ENCODE measurements at places on chromosomes 6 and 20. TPM values are rescaled to one million over a fixed set of nuclear protein-coding genes. Genes with fewer than 3 reads are reported as not detected.
A peak's percentile ranks its signal among the peaks of the same experiment; 100 is the strongest.

NFS1 gene
- 31.7 TPM for total RNA-seq

GRCh38 chr6:95572098-95572497, 5.2 kb upstream of the MANEA start:
- no peak for DNase-seq
- H3K36me3 ChIP-seq, result no peaks in the 10 kb centered on the region
- no peaks in the 10 kb centered on the region for H3K4me1 ChIP-seq

MAS1L gene
- 0.48 TPM for total RNA-seq

DNA sequence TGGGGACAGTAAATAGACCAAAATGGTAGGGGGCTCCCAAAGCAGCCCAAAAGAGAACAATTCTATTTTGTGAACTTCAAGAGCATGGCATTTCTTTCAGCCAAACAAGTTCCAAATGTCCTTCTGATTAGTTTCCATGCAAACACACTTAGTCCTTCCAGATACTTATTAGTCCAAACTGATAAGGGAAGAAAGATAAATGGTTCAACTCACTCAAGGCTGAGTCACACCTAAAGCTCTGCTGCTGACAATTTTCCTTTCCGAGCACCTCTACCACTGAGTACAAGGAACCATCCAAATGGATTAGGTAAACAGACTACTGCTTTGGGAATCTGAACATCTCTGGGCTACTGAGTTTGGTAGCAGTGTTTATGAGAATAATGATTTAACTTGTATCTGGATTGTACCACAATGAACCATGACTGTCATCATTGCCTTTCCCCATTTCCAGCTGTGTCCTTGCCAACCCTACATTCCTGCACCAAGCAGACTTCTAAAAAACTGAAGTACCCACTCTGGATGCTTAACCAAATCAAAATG, 71.2 kb downstream of the TNFRSF21 start:
- no peaks in the 10 kb centered on the region for H3K36me3 ChIP-seq
- no peaks in the 10 kb centered on the region for H3K27me3 ChIP-seq
- no peak overlapping the region for H3K27ac ChIP-seq
- no peak overlapping the region for H3K4me3 ChIP-seq

DNA sequence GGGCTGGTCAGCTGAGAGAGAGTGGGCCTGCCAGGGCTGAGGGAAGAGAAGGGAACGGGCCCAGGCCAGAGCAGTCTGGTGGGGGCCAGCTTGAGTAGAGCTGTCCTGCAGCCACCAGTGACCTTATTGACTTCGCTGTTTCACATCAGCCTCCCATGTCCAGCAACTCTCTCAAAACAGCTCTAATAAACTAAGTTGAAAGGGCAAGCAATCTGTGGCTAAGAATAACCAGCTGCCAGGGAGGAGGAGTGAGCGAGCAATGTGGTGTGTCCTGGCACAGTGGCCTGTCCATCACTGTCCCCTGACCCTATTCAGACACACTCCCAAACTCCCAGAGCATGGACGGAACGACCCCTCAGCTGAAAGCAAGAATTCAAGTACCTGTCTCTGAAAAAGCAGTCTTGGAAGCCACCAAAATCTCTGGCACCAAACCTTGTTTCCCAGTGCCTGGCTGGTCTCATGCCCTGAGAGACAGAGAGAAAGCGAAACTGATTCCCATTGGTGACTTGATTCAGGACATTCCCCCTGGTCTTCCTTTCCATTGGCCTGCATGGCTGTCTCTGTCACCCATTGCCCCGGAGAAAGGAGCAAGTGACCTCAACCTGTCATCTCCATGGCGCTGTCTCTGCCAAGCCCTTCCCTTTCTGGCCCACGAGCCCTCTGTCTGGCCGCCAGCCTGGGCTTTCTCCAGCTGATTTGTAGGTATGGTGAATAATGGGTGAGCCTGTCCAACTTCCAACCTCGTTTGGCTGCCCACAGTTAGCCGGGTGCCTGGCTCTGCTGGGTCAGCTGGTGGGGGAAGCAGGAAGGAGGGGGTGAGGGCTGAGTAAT, at the start of gene DDO:
TSS of gene DDO (minus strand) at position 490 of the 831 bp plus-strand sequence. CDS start 2,113 bp downstream, outside the sequence.
- H3K27me3 ChIP-seq, result no peaks in the 10 kb centered on the region
- peak within 1 kb of the TSS; percentile 38 for H3K4me3 ChIP-seq
- no peaks in the 10 kb centered on the region for H3K36me3 ChIP-seq

GRCh38 chr6:42784717-42785498, 3.1 kb downstream of the BICRAL start:
- peak overlapping the region; percentile 92 for H3K4me3 ChIP-seq
- peaks cover 13% of the 10 kb centered on the region for H3K4me1 ChIP-seq
- no peaks in the 10 kb centered on the region for H3K36me3 ChIP-seq
- H3K27me3 ChIP-seq, result no peaks in the 10 kb centered on the region

GRCh38 chr6:12224251-12224650, 65.9 kb upstream of the EDN1 start:
- H3K36me3 ChIP-seq, result no peaks in the 10 kb centered on the region
- H3K4me1 ChIP-seq, result no peaks in the 10 kb centered on the region
- no peak overlapping the region for H3K27ac ChIP-seq
- H3K4me3 ChIP-seq, result no peak overlapping the region
- DNase-seq, result no peak
- H3K27me3 ChIP-seq, result no peaks in the 10 kb centered on the region

DNA sequence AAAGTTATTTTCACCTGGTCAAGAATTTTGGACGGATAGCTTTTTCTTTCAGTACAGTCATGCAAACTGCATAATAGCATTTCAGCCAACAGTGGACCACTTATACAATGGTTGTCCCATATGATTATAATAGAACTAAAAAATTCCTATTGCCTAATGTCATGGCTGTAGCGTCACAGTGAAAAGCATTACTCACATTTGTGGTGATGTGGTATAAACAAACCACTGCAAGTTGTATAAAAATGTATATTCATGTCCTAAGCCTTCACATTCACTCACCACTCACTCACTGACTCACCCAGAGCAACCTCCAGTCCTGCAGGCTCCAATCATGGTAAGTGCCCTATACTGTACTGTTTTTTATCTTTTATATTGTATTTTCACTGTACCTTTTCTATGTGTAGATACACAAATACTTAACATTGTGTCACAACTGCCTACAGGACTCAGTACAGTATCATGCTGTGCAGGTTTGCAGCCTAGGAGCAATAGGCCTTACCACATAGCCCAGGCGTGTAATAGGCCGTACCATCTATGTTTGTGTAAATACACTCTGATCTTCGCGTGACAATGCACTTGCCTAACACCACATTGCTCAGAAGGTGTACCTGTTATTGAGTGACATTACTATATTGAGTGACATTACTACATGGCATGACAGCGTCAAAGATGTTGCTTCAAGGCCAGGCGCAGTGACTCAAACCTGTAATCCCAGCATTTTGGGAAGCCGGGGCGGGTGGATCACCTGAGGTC, 17.9 kb downstream of the ABHD12 start:
- no peaks in the 10 kb centered on the region for H3K4me1 ChIP-seq
- no peak for DNase-seq
- no peak overlapping the region for H3K27ac ChIP-seq
- no peak overlapping the region for H3K4me3 ChIP-seq
- H3K36me3 ChIP-seq, result no peaks in the 10 kb centered on the region
- H3K27me3 ChIP-seq, result no peaks in the 10 kb centered on the region

KHDC1L gene
- total RNA-seq, result not detected

DNA sequence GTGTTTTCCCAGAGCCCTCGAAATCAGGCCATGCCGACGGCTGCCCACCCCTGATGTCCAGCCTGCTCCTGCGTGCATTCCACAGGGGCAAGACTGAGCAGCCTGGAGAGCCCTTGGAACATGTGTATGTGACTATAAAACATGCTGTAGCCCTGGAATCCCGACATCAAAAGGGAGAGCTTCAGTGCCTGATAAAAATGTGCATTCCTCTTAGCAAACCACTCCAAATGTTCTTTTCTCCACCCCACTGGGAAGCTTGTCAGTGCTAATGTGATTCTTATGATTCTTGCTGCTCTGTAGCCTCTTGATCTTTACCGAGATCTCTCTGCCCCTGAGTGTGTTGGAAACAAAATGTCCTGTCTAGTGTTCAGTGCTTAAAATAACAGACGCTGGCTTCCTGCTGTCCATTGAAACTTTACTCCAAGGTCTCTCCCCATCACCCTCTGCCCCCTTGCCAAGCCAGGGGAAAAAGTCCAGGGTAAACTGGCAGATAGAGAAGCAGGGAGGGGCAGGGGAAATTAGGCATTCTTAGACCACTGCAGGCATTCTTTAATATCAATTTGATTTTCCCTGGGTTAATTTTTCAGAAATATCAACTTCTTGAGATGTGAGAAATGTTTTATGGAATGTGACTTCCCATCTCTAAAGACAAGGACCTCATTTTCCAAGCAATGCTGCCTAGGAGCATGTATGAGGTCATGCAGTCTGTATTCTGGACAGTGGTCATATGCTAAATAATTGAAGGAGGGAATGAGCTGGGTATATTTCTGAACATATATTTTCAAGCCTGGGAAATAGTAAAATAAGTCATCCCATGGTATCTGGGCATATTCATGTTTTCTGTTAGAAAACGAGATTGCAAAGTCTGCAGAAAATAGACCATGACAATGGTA, 73.8 kb upstream of the ISM1 start:
- no peaks in the 10 kb centered on the region for H3K27me3 ChIP-seq
- H3K4me1 ChIP-seq, result no peaks in the 10 kb centered on the region
- DNase-seq, result no peak
- H3K27ac ChIP-seq, result peak overlapping the region; percentile 46
- no peak overlapping the region for H3K4me3 ChIP-seq

LY86 gene
- 8.3 TPM for total RNA-seq

ZBP1 gene
- total RNA-seq, result 2.4 TPM

GRCh38 chr20:41482647-41483552, 116.3 kb upstream of the EMILIN3 start:
- no peaks in the 10 kb centered on the region for H3K36me3 ChIP-seq
- no peak for DNase-seq
- no peak overlapping the region for H3K27ac ChIP-seq
- no peaks in the 10 kb centered on the region for H3K27me3 ChIP-seq
- no peaks in the 10 kb centered on the region for H3K4me1 ChIP-seq

DNA sequence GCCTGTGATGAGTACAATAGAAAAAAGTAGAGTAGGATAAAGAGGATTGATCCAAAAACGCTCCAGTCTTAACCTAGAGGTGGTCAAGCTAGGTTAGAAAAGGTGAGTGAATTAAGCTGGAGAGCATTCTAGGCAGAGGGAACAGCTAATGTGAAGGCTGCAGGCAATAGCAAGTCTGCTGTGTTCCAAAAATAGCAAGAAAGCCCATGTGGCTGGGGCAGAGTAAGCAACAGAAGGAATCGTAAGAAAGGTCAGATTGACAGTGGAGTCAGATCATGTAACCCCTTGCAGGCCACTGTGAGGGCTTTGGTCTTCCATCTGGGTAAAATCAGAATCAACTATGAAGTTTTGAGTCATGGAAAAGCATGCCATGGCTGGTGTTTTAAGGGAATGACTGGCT, 155.0 kb downstream of the OPN5 start:
- H3K27me3 ChIP-seq, result no peaks in the 10 kb centered on the region
- H3K36me3 ChIP-seq, result no peaks in the 10 kb centered on the region
- DNase-seq, result no peak
- H3K4me3 ChIP-seq, result no peak overlapping the region
- H3K27ac ChIP-seq, result no peak overlapping the region

- no peaks in the 10 kb centered on the region for H3K27me3 ChIP-seq
- H3K27ac ChIP-seq, result no peak overlapping the region
- DNase-seq, result no peak
- H3K4me1 ChIP-seq, result no peaks in the 10 kb centered on the region
- H3K36me3 ChIP-seq, result no peaks in the 10 kb centered on the region
Measured at GRCh38 chr20:23320317-23320716, 30.3 kb upstream of the NXT1 start.

DNA sequence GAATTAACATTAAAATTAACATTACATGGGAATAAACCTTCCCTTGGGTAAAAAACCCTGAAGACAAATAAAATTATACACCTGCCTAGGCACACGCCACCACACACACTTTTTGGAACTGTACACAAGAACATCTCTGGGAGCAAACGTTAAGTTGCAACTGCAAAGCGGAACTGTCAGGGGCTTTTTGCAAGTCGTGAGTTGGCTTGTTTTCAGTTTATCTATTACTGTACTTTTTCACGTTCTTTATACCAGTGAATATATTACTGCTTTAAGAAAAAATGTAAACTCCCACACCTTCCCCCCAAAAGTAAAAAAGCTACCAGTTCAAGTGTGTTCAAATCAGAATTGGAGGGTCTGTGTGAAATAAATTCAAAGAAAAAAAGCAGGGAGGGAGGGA, 65.5 kb upstream of the NFATC2 start:
- no peak for DNase-seq
- no peaks in the 10 kb centered on the region for H3K27me3 ChIP-seq
- H3K27ac ChIP-seq, result no peak overlapping the region
- no peak overlapping the region for H3K4me3 ChIP-seq
- no peaks in the 10 kb centered on the region for H3K4me1 ChIP-seq

KCNS1 gene
- total RNA-seq, result not detected

LY6G6D gene
- total RNA-seq, result not detected

DNA sequence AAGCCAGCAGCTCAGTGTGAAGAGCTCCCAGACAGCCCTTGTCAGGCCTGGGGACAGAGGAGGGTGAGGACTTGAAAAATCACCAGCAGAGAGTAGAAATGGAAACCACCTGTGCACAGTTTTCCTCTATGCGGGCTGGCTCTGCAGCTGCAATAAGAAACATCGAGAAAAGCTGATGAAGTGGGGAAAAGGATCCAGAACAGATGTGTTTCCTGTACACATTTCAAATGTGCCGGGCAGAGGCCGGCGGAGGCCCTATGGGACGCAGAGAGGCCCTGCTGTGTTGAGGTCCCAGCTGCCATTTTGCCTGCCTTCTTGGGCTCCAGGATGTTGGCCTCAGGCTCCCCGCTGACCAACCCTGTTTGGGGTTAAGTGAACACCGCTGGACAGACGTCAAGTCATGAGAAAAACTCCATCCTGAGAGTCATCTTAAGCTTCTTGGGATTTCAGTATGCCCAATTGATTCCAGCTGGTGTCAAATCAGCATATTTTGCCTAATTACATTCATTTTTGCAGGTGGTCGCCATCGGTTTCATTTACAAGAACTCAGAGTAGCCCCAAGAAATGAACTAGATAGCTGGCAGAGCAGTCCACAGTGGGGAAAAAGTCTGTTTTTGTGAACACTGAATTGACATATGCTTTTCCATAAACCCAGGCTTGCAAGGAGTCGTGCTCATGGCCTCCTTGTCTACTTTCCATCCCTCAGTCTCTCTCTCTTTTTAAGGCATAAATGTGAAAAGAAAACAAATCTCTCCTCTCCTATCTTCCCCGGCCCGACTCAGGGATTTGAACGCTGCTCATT, 150.4 kb upstream of the PHACTR3 start:
- no peak for DNase-seq
- H3K4me3 ChIP-seq, result no peak overlapping the region
- H3K27me3 ChIP-seq, result no peaks in the 10 kb centered on the region
- H3K36me3 ChIP-seq, result no peaks in the 10 kb centered on the region
- no peak overlapping the region for H3K27ac ChIP-seq
- H3K4me1 ChIP-seq, result no peaks in the 10 kb centered on the region

DNA sequence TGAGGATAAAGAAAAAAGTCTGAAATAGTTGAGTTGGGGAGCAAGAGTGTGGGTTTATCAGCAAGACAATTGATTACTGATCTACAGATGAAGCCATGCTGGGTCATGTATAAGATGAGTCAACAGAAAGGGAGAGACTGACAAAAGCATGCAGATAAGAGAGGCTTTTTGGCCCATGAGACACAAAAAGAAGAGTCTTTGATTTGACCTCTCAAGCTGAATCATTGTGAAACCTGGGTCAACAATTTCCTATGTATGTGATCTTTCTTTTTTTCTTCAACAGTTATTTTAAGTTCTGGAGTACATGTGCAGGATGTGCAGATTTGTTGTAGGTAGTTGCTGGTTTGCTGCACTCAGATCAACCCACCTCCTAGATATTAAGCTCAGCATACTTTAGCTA, 15.9 kb downstream of the RIMS1 start:
- no peak for DNase-seq
- H3K27me3 ChIP-seq, result no peaks in the 10 kb centered on the region
- no peak overlapping the region for H3K27ac ChIP-seq
- H3K4me3 ChIP-seq, result no peak overlapping the region
- no peaks in the 10 kb centered on the region for H3K36me3 ChIP-seq
